ENCODE measurements at places on chromosomes 12 and 14. TPM values are rescaled to one million over a fixed set of nuclear protein-coding genes. Genes with fewer than 3 reads are reported as not detected.
A peak's percentile ranks its signal among the peaks of the same experiment; 100 is the strongest.

The CPNE6 gene
- not detected for total RNA-seq

The CCDC196 gene
- not detected for total RNA-seq

- DNase-seq = no peak
Measured at GRCh38 chr14:67071506-67071905, 117.7 kb upstream of the GARIN2 start.

The CATSPERB gene
- not detected for total RNA-seq

DNA sequence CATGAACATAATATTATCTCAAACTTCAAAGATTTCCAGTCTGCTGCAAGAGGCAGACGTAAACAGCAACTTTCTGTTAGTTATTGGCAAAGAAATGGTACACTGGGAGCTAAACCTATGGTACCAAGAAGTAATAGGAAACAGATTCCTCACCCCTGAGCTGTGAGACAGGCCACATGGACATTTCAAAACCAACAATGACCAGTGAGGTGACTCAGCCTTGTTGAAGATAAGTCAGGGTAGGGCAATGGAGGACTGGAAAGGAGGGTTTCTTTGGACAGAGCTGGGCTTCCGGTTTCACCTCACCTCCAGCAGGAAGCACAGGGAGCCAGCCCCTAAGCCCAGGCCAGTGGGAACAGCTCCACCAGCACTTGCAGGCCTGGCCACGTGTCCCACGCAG, 1320.5 kb downstream of the AACS start:
- DNase-seq = no peak

The PRKAB1 gene
- total RNA-seq = 14.9 TPM

The SPTB gene
- total RNA-seq = not detected

GRCh38 chr14:74886001-74886400, 4.3 kb downstream of the DLST start:
- DNase-seq = no peak

DNA sequence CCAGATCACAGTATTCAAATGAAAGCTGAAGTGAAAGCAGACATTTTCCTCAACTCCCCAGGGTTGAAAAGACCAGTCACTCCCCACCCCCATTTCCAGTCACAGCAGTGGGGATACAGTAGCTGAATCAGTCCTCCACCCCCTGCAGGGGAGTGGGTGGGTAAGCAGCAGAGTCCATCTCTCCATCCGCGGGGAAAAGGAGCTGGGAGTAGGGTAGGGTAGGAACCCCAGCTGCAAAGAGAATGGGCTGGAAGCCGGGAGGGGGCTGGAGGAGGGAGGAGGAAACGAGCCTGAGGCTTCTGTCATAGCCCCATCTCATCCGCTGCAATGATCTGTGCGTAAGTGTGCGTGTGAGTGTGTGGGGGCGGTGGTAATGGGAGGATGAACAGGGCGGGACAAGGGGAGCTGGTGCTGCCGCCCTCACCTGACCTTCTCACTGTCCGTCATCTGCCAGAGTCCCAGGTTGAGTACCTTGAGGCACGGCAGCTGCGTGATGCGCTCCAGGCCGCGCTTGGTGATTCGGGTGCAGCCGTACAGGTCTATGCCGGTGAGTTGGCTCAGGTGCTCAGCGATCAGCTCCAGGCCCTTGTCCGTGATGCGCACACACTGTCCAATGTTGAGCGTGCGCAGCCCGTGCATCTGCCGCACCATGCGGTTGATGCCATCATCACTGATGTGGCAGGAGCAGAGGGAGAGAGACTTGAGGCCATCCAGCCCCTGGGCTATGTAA, 1.8 kb downstream of the FBXL14 start:
- DNase-seq = no peak

GRCh38 chr14:75454963-75455546, 27.2 kb downstream of the JDP2 start:
- DNase-seq = peak; percentile 4

The SMOC1 gene
- total RNA-seq = 0.08 TPM

DNA sequence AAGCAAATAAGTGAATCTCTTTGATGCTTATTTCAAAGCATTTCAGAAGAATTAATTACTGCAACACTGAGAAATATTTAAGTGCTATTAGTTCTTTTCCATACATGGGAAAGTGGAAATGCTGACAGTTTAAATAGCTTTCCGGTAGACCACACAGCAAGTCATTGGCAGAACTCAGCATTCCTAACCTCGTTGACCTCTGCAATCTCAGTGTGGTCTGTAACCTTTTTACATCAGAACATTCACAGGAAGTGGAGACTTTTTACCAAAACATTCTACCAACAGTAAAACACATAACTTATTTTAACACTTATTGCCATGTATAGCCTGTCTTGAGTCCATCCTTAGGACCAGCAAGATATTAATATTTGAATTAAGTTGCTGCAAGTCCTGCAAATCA, 249.5 kb upstream of the DCN start:
- DNase-seq = no peak

DNA sequence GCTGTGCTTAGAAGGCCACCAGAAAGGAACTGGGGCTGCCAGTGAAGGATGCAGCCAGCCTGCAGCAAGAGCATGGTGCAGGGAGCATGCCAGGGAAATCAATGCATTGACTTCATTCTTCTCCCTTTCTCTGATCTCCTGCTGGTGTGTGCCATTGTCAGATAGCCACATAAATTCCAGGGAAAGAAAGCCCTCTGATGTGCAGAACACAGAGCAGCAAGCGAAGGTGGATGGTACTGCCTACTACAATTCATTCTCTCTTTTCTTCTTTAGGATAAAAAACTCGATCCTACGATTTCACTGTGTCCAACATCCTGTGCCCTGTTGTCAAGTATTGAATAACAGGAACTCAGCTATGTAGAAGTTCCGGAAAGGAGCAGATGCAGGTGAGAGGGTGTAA, 446.7 kb upstream of the TMEM132C start:
- no peak for DNase-seq

DNA sequence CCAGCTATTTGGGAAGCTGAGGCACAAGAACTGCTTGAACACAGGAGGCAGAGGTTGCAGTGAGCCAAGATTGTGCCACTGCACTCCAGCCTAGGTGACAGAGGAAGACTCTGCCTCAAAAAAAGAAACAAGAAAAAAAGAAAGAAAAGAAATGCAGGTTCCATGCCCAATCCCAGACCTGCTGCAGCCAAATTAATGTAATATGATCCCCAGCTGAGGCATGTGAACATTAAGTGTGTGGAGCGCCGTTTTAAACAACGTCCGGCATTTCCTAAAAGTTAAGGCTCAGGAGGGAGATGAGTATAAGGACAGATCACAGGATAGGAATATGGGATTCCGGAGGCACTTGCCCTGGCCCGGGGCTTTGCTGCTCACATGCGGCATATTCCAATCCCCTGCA, 162.9 kb downstream of the KSR2 start:
- DNase-seq = no peak

GRCh38 chr12:89160716-89161123, 191.6 kb downstream of the DUSP6 start:
- no peak for DNase-seq

The LRP1 gene
- total RNA-seq = 4.2 TPM

DNA sequence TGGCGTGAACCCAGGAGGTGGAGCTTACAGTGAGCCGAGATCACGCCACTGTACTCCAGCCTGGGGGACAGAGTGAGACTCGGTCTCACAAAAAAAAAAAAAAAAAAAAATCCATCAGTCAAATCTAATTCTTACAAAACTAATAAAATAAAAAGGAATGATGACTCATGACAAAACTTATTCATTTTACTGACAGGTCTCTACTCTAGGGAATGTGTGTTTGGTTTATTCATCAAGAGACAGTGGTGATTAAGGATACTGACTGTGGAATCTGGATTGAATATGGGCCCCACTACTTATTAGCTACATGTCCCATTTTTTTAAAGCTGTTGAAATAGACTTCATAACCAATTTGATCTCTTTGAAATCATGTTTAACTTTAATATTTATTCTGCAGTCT, 29.3 kb upstream of the GAS2L3 start:
- no peak for DNase-seq

GRCh38 chr12:47394070-47394469, 311.8 kb downstream of the RPAP3 start:
- DNase-seq = no peak

GRCh38 chr12:22543246-22544037, 900 bp downstream of the C2CD5 start:
- DNase-seq = no peak

GRCh38 chr12:26726956-26727355, 106.0 kb downstream of the ITPR2 start:
- DNase-seq = no peak

DNA sequence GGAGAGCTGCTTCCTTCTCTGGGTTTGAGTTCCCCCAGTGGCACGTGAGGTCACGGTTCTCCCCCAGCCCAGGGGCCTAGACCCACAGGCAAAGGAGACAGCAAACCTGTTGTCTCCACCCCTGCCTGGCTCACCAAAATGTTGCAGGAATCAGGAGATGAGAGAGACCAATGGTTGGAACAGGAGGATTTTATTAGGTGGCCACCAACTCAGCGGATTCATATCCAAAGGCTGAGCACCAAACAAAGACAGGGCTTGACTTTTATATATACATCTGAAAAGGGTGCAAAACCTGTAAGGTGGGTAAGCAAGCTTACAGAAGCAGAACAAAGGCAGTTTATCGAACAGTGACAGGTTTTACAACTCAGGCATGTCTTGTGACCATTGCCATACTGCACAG, 9.2 kb upstream of the ADAM21 start:
- DNase-seq = no peak

- peak; percentile 33 for DNase-seq
Measured at GRCh38 chr12:124517260-124518050, 50.0 kb downstream of the NCOR2 start.

The TMEM263 gene
- total RNA-seq = 44.1 TPM

The KRT2 gene
- total RNA-seq = not detected

The ITGB7 gene
- 18.8 TPM for total RNA-seq

DNA sequence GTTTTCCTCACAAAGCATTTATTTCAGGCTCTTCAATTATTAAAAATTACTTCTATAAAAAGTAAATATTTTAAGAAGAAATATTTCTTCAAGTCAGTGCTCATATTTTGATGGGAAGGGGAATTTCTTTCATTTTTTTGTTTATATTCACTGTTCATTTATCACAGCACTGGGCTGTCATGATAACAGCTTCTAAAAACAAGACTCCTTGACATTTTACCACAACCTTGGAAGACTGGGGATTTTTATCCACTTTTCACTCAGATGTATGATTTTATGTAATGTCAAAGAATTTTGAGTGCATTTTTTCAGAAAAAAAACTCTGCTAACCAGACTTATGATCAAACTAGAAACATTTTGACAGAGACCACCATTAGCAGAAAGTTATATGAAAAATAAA, 149.7 kb downstream of the PHLDA1 start:
- no peak for DNase-seq

The APOF gene
- total RNA-seq = not detected

GRCh38 chr14:99481745-99482099, 513 bp downstream of the CCNK start:
- DNase-seq = peak; percentile 37

GRCh38 chr14:74936151-74936550, 13.1 kb upstream of the RPS6KL1 start:
- DNase-seq = no peak

GRCh38 chr12:50296554-50296953, 13.2 kb upstream of the LIMA1 start:
- DNase-seq = no peak

GRCh38 chr14:53495846-53496343, 342.8 kb upstream of the DDHD1 start:
- no peak for DNase-seq

- DNase-seq = no peak
Measured at GRCh38 chr12:4005851-4006430, 132.7 kb upstream of the PARP11 start.

The CLEC6A gene
- 0.29 TPM for total RNA-seq

GRCh38 chr14:71137536-71138447, 230.5 kb downstream of the PCNX1 start:
- no peak for DNase-seq

DNA sequence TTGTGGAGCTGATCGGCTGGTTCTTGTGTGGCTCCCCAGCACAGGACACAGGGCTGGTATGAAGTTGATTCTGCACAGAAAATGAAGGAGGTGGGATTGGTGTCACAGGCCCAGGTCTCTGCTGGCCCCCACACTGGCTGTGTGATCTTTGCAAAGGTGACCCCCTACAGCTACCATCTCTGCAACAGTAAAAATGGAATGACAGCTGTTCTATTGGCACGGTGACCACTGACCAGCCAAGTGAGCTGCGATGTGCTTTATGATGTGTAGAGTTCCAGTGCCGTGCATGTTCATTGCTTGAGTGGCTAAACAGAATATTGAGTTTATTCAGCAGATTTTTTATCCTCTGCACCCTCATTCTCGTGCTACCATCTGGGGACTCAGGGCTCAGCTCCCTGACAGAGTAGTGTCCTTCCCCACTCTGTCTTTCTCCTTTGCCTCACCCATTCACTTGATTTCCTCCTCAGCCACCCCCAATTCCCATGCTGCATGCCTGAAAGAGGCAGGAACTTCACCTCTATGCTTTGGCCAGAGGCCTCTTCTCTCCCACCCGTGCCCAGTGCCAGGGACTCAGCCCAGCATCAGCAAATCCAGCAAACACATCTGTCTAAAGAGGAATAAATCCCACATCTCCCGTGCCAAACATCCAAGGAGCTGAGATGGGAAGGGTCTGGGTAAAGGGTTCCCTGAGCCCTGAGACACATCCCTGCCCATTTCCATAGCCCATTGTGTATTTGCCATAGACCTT, 21.2 kb downstream of the C14orf132 start:
- DNase-seq = no peak

GRCh38 chr12:7374423-7375144, 69.4 kb downstream of the CD163L1 start:
- peak; percentile 71 for DNase-seq

DNA sequence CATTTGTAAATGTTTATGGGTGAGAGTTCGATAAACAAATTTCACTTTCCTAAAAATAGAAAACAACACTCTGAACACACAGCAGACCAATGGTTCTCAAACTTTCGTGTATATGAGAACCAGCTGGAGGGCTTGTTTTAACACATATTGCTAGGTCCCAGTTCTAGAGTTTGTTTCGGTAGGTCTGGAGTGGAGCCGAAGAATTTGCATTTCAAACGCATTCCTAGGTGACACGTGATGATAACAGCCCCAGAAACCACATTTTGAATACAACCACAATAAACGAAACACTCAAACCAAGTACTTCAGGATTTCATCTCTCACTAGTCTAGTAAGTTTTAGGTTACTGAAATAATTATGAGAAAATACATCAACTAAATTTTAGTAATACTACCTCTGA, 17.1 kb downstream of the SEC23A start:
- DNase-seq = no peak

GRCh38 chr12:43937947-43938346, 102.1 kb downstream of the TMEM117 start:
- peak; percentile 98 for DNase-seq

DNA sequence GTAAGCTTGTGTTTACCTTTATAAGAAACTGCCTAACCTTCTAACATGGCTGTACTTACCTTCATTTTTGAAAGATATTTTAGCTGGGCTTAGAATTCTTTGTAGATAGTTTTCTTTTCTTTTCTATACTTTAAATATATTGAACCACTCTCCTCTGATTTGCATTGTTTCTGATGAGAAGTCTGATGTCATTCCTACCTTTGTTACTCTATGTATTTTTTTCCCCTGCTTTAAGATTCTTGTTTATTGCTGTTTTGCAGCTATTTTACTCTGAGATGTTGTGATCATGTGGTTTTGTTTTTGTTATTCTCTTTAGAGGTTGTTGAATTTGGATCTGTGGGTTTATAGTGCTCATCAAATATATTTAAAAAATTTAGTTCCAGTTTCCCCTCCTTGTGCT, 31.8 kb downstream of the CNOT2 start:
- no peak for DNase-seq

All from SK-MEL-5 (cell line).